Cortex of kidney (tissue), 1 donor: ENCODE measurements at places on chromosomes 12 and 14.

- no peak for DNase-seq
Measured at GRCh38 chr12:128007250-128007649, 259.7 kb upstream of the TMEM132C start.

DNA sequence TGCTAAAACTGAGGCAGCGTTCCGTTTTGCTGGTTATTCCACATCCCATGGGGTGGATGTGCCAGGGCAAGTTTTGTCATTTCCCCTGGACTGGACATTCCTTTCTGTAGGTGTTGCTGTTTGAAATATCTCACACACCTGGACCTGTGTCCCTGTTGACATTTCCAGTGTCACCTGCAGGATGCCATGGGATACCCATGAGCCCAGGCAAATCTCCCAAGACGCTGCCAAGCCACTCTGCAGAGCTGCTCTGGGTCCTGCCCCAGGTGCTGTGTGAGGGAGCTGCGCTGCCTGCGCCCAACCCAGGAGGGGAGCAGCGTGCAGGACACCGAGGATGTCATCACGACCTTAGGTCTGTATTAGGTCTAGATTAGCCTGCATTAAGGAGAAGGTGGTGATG lies 5.2 kb upstream of the PACS2 start:
- DNase-seq: no peak

DNA sequence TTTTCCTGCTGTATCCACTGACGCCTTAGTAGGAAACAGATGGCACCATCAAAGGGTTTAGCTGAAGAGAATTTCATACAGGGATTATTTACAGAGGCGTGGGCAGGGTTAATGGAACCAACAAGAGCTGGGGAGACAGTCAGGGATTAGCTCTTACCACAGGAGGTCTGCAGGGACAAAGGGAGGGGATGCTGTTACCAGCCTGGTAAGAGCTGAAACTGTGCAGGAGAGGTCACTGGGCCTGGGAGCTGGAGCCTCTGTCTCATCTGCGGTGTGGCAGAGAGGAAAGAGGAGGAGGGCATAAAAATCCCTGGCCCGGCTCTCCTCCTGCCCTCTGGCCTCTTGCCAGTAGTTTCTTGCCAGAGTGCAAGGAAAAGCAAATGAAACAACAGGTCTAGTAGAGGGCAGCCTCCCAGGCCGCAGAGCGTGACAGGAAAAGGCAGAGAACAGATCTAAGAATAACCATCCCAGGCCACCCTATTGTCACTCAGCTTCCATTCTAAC lies 18.9 kb upstream of the POC1B start:
- no peak for DNase-seq

- DNase-seq: no peak
Measured at GRCh38 chr14:64755781-64756221, 51.6 kb downstream of the PLEKHG3 start.

DNA sequence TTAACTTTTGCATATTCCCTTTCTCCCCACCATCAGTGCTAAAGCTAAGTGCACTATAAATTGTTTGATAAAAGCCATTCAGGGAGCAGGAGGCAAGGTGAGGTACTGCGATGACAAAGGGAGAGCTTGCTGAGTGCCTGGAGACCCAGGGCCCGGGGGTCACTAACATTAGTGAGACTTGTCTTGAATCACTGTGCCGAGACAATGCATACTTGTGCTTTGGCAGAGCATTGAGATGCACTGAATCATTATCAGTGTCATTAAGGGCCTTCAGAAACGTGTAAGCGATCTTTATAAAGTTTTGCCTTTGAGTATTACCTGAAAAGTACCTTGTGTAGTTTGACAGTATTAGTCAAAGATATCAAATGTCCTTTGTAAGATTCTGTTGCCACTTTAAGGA lies 447.5 kb downstream of the PCNX1 start:
- no peak for DNase-seq

GRCh38 chr12:130829391-130830245 lies 9.4 kb downstream of the STX2 start:
- no peak for DNase-seq
